ENCODE measurements at places on chromosomes 5 and 9. TPM values are rescaled to one million over a fixed set of nuclear protein-coding genes. Genes with fewer than 3 reads are reported as not detected.

Gene ORM1
- total RNA-seq, result not detected

Gene FBP1
- total RNA-seq, result 0.46 TPM

Gene GRM6
- total RNA-seq, result not detected

Gene FAM200C
- total RNA-seq, result 1.0 TPM

Gene C9orf153
- not detected for total RNA-seq

Gene DDX31
- total RNA-seq, result 32.6 TPM

Gene CDH9
- not detected for total RNA-seq

Gene SLC27A6
- not detected for total RNA-seq

Gene RNF183
- not detected for total RNA-seq

Gene GABRA6
- total RNA-seq, result not detected

Gene HSDL2
- 16.6 TPM for total RNA-seq

Gene FBXL7
- total RNA-seq, result not detected

Gene GPX3
- not detected for total RNA-seq

Gene CETN3
- total RNA-seq, result 48.0 TPM

Gene SLC46A2
- not detected for total RNA-seq

Gene C6
- total RNA-seq, result not detected

Gene ZNF462
- total RNA-seq, result 0.27 TPM

Gene ANKDD1B
- 0.17 TPM for total RNA-seq

Gene PPP2R2B
- 1.9 TPM for total RNA-seq

Gene CTNND2
- not detected for total RNA-seq

Gene SPAAR
- not detected for total RNA-seq

Gene ADGRD2
- total RNA-seq, result not detected

Gene NOTCH1
- 69.5 TPM for total RNA-seq

Measured in activated CD8-positive, alpha-beta memory T cell treated with anti-CD3 and anti-CD28 coated beads for 36 hours (primary cell).